T-cell (primary cell): ENCODE measurements at places on chromosomes 6 and 20. TPM values are rescaled to one million over a fixed set of nuclear protein-coding genes. Genes with fewer than 3 reads are reported as not detected.

- H3K27me3 ChIP-seq: peaks cover 34% of the 10 kb centered on the region
- H3K4me3 ChIP-seq: no peak overlapping the region
- H3K36me3 ChIP-seq: no peaks in the 10 kb centered on the region
- no peak for DNase-seq
- peaks cover 8% of the 10 kb centered on the region for H3K4me1 ChIP-seq
These were observed 30.4 kb upstream of the PCMTD2 start for GRCh38 chr20:64225171-64225595.

- no peak overlapping the region for H3K4me3 ChIP-seq
- H3K4me1 ChIP-seq: no peaks in the 10 kb centered on the region
- no peak overlapping the region for H3K27ac ChIP-seq
- H3K27me3 ChIP-seq: peaks cover 2% of the 10 kb centered on the region
- H3K36me3 ChIP-seq: no peaks in the 10 kb centered on the region
- no peak for DNase-seq
These were observed 49.7 kb upstream of the STK35 start for GRCh38 chr20:2051946-2052345.

The HDGFL1 gene
- not detected for total RNA-seq

- no peaks in the 10 kb centered on the region for H3K36me3 ChIP-seq
- H3K4me3 ChIP-seq: no peak overlapping the region
- peaks cover 3% of the 10 kb centered on the region for H3K27me3 ChIP-seq
- no peaks in the 10 kb centered on the region for H3K4me1 ChIP-seq
These were observed 36.6 kb downstream of the DUSP22 start for GRCh38 chr6:328924-329323.

The USP49 gene
- 2.5 TPM for total RNA-seq

The OPN5 gene
- total RNA-seq: not detected
